Activated T-cell treated with anti-CD3 and anti-CD28 coated beads, Interleukin-2, amount 50 U/mL, for 72 hours (primary cell): ENCODE measurements at places on chromosomes 11 and 22. TPM values are rescaled to one million over a fixed set of nuclear protein-coding genes. Genes with fewer than 3 reads are reported as not detected.

GRCh38 chr22:50302041-50302541, 5.4 kb downstream of the PLXNB2 start:
- no peak for DNase-seq
- peaks cover 6% of the 10 kb centered on the region for H3K27me3 ChIP-seq
- peaks cover 7% of the 10 kb centered on the region for H3K4me1 ChIP-seq
- H3K36me3 ChIP-seq: no peaks in the 10 kb centered on the region

DNA sequence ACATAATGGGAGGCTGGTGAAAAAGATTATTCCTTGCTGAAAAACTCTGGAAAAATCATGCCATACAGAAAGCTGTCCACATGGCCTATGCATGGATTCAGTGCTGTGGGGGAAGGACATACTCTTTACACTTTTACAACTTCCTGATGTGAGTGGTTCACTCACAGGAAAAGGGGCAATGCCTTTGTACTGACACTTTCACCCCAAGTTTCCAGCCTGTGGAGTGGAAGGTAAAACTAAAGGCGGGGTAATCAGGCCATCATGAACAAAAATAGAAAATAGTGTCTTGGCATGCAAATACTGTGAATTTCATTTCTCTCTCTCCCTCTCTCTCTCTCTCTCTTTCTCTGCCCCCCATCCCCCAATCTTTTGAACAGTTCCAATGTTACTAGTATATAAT, 281.8 kb downstream of the ETS1 start:
- peaks cover 3% of the 10 kb centered on the region for H3K36me3 ChIP-seq
- H3K4me3 ChIP-seq: peak overlapping the region; percentile 62
- H3K4me1 ChIP-seq: peaks cover 78% of the 10 kb centered on the region
- DNase-seq: peak; percentile 9

DNA sequence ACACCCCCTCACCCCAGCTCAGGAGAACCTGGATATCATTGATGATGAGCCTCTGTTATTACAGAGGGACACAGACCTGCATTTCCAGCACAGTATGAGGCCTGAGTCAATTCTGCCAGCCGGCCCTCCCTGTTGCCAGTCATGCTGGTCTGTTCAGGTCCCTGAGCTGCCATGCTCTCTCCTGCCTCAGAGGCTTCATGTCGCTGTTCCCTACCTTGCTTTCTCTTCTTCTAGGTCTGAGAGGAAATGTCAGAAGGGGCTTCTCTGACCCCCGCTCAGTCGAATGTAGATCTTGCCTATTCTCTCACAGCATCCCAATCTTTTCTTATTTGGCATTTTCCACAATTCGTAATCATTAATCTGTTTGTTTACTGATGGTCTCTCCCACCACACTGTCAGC, 21.8 kb upstream of the ABCC8 start:
- H3K36me3 ChIP-seq: no peaks in the 10 kb centered on the region
- H3K27me3 ChIP-seq: no peaks in the 10 kb centered on the region
- no peak overlapping the region for H3K27ac ChIP-seq
- DNase-seq: no peak

The XKR3 gene
- total RNA-seq: 0.24 TPM
